ENCODE measurements at places on chromosomes 3 and 15.

- DNase-seq, result no peak
These were observed 7.7 kb downstream of the SNX4 start for GRCh38 chr3:125512135-125512920.

DNA sequence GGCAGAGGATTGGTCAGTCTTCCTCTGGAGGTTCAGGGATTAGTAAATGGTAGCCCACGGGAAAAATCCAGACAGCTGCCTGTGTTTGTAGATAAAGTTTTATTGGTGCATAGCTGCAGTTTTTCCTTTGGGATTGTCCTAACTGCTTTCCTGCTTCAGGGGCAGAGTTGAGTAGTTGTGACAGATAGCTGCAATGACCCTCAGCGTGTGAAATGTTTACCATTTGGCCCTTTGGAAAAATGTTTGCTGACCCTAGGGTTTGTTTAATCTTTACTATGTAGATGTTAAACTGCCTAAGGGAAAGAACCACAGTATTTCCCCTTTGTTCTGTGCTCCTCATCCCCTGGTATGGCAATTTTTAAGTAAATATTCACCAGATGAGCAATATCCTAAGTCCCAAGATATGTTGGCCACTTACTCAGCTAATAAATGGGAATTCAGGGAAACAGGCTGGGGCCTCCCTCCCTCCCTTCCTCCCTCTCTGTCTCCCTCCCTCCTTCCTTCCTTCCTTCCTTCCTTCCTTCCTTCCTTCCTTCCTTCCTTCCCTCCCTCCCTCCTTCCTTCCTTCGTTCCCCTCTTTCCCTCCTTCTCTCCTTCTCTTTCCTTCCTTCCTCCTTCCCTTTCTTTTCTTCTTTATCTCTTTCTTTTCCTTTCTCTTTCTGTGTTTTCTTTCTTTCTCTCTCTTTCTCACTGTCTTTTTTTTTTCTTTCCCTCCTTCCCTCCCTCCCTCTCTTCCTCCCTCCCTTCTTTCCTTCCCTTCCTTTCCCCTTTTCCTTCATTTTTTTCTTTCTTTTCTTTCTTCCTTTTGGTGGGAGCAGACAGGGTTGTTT is 234.6 kb upstream of the BHLHE40 start:
- no peak for DNase-seq

DNA sequence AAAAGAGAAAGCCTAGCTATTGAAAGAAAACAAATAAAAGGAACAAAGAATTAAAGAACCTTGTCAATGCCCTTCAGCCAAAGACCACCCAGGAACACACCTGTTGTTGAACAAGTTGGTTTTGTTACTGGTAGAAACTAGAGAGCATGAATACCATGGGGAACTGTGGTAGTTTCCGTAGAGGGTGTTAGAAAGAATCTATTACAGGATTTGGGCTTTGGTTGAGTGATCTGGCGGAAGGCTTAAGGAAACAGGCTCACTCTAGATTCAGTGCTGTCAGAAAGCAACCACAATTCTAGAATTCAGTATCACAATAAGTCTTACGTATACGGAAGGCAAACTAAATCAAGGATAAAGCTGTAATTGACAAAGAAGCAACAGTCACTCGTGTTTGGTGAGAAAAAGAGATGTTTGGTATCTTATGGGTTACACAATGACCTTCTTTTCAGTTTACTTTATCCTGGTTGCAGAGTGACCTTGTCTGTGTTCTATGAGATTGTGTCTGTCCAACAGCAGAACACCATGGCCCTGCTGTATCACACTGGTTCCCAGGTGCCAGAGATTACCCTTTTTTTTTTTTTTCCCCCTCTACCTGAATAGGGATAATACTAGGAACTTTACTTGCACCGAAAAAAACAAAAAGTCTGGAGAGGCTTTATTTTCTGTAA is 265.9 kb downstream of the SHQ1 start:
- DNase-seq, result no peak

GRCh38 chr3:12991481-12991837 is 81.8 kb downstream of the IQSEC1 start:
- DNase-seq, result no peak

DNA sequence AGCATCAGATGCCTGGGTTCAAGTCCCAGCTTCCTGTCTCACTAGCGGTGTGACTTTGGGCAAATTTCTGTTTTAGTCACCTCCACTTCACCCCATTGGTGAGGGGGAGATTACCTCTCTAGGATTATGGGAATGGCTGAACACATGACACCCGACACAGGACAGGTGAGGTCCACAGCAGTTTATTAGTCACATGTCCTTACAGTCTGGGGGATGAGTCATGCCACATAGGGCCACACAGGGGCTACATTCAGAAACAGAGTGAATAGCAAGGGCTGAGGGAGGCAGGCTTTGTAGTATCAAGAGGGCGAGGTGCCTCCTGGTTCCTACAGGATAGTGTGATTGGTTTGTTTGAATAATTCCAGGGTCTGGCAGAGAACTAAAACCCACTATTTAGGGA is 15.2 kb upstream of the ITGA11 start:
- no peak for DNase-seq

GRCh38 chr15:83556754-83557153 is 97.2 kb upstream of the ADAMTSL3 start:
- DNase-seq, result no peak

DNA sequence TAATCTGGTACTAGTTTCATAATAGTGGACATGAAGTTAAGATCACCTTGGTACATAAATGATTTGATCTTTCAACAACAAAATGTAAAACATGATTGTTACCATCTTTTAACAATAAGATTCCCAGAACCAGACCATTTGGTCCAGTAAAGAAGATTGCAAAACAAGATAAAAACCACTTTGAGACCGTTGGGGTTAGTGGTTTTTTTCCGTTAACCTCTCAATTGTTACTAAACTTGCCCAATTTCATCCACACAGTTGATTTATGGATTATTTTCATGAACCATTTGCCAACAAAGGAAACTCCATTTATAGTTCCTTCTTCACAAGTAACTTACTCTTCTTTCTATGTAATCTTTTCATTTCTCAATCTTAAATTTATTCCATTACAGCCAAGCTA is 53.8 kb downstream of the ATP8B4 start:
- no peak for DNase-seq

DNA sequence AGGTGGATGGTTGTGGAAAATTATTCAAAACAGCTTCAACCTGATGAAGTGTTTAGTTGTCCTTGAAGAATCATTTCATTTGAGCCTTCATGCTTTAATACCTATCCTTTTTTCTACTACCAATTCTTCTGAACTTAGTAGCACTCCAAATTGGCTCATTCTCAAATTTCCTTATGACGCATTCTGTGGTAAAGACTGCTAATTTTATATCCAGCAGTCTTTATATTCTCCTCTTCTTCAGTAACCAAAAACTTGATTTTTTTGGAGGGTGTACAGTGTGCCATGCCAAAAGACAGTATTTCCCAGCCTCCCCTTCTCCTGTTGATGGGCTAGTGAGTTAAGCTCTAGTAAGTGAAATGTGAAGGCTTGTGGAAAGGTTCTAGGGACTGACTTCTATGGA is 25.2 kb downstream of the CGNL1 start:
- DNase-seq, result no peak

- no peak for DNase-seq
These were observed 94.0 kb downstream of the WDR76 start for GRCh38 chr15:43920815-43921214.

- no peak for DNase-seq
These were observed 39.8 kb downstream of the SST start for GRCh38 chr3:187630404-187630803.

DNA sequence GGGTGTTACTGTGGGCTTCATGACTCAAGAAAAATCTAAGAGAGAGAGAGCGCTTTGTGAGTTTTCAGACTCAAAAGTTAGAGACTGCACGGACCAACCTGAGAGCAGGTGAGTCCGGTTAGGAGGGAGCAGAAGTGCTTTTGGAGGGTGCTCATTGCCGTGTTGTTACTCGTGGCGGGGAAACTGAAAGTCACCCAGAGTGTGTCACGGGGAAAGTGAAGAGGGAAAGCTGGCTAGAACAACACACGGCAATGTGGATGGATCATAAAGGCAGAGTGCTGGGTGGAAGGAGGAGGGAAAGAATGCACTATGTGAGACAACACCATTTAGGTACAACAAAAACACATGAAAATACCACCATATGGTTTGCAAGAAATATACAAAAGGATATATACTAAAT is 112.3 kb downstream of the BDH1 start:
- DNase-seq, result no peak

- DNase-seq, result no peak
These were observed 60.9 kb downstream of the ARNT2 start for GRCh38 chr15:80464951-80465625.

DNA sequence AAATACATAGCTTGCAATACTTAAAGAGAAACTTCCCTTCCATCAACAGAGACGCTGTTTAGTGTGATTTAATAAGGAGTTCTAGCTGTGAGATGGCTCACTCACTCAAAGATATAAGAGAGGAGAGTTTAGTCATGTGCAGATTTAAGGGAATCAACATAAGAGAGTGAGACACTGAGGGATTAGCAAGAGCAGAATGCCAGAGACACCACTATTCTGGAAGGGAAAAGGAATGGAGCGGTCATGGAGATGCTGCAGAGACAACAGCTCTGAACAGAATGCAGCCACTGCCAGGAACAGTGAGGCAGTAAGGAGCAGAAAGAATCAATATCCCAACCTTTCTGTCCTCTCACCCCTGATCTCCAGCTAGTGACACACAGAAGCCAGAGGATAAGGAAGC is 248.8 kb downstream of the MBNL1 start:
- no peak for DNase-seq

- no peak for DNase-seq
These were observed 84.9 kb downstream of the SMAD6 start for GRCh38 chr15:66786708-66787488.

Data from endothelial cell (in vitro differentiated cells).